ENCODE measurements at places on chromosomes 1 and 21. TPM values are rescaled to one million over a fixed set of nuclear protein-coding genes. Genes with fewer than 3 reads are reported as not detected.

GRCh38 chr21:45018131-45019075, 56.0 kb upstream of the ADARB1 start:
- DNase-seq, result no peak

DNA sequence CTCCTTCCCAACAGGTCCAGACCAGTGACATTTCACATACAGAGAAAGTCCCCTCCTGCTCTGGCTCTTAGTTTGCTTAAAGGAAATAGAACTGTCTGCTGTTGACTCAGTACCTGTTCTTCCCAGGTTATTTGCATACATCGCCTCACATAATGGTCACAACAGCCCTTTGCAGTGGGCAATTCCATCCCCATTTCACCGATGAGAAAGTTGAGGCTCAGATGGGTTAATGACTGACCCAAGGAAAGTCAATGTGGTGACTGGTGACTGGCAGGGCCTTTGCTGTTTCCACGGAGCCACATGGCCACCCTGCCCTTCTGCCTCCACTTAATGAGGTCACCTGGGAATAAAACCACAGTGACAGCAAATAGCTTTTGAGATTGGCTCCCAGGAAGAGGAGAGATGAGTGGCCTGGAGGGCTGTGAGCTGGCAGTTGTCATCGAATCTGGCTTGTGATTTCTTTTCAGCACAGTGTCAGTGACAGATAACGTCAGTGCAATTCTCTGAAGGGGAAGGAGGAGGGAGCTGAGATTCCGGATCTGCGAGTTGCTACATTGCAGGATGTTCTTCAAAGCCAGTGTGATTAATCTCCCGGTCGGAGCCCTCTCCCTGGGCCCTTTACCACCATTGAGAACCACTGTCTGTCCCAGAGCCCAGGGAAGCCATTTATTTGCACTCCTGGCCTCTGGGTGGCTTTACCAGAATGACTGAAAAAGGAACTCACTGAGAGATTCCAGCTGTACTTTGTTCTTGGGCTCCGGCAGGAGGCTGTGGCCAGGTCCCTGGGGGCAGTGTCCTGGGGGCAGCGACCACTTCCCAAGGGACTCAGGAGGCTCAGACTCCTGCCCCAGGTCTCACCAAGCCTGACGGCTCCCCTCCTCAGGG, 117.2 kb downstream of the CNIH3 start:
- DNase-seq, result peak; percentile 50

IL19 gene
- not detected for total RNA-seq

- no peak for DNase-seq
Observed at GRCh38 chr1:1756661-1757421, 21.4 kb downstream of the NADK start.

- no peak for DNase-seq
Observed at GRCh38 chr1:29761159-29761928, 525.0 kb downstream of the PTPRU start.

LRRC39 gene
- 1.8 TPM for total RNA-seq

DNA sequence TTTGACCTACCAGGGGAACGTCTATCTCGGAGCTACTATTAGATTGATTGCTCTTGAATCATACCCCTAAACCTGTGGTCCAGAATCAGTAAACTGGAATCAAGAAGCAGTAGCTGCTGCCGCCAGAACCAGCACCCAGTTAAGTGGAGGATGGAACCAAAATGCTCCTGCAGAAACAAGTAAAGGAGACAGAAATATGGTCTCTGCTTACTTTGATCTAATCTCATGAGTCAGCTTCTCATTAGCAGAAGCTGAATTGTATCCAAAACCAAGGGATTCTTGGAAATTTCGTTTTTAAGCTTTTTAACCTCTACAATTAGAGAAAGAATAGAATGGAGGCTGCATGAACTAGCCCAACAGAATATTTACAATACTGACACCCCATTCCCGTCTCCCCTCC, 42.6 kb upstream of the PIGV start:
- DNase-seq, result no peak

HTR6 gene
- total RNA-seq, result not detected

- DNase-seq, result peak; percentile 88
Observed at GRCh38 chr1:33349778-33350610, 29.1 kb upstream of the A3GALT2 start.

FAM177B gene
- total RNA-seq, result 0.44 TPM

DNA sequence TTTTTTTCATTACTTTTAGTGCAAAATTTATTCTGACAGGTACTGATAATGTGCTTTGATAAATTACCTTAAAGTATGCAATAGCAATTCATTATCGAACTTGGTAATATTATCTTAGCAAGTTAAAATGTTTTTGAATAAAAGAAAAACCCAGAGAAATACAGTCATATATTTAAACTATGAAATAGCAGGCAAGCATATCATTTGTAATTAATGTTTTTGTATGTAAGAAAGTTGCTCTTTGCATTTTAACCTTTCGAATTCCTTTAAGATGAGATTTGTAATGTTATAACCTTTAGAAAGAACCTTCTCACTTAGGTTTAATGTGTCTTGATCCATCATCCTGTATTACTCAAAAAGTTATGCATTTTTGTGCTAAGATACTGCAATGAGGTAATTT, 585.6 kb downstream of the PTBP2 start:
- no peak for DNase-seq

TNFAIP8L2 gene
- total RNA-seq, result 0.34 TPM

PLXNA2 gene
- 51.7 TPM for total RNA-seq

DNA sequence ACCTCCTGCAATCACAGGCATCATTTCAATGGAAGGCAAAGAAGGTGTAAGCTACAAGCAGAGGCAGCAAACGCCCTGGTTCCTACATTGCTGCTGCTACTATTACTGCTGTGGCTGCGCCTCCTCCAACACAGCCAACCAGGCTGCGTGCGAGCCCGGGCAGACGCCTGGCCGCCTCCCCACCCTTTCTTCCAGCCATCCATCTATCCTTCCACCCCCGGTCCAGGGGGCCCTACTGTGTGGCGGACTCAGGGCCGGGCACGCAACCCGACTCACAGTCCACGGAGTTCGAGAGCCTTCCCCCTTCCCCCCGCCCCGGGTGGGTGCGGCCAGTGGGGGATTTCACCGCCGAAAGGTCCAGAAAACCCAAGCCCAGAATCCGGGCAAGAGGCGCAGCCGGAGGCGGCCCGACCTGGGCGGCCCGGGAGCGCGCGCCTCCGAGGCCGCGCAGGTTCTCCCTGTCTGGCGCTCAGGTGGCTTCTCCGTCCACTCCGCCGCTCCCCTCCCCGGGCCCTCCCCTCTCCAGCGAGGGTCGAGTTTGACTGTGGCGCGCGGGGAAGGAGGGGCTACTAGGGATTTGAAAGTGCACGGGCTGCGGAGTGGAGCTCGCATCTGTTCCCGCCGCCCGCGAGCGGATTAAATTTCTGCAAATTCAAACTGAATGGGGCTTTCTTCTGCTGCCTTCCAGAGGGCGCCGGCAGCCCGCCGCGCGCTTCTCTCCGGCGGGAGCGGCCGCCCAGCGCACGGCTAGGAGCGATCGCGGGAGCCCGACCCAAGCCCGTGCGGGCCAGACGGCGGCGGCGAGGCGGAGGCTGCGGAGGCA, at the start of gene HUNK:
Gene HUNK (plus strand): TSS at position 569 of the 823 bp plus-strand sequence. CDS start 655 bp downstream, outside the sequence.
- DNase-seq, result peak; percentile 45

CYP4Z1 gene
- 3.5 TPM for total RNA-seq

CCDC27 gene
- total RNA-seq, result not detected

DNA sequence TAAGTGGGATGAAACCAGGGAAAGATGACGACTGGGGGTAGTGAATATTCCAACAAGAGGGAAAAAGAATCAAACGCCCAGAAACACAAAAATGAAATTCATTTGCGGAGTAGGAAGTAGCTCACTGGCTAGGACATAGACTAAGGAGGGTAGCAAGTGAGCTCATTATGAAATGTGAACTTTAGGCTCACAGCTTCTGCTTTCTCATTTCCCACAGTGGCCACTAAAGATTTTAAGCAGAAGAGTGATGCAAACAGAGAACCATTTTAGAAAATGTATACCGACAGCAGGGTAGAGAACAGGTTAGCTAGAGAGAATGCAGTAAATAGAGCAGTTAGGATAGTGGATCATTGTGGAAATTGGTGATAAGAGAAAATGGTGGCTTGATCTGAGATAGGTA, 3.5 kb downstream of the CD48 start:
- DNase-seq, result no peak

DNA sequence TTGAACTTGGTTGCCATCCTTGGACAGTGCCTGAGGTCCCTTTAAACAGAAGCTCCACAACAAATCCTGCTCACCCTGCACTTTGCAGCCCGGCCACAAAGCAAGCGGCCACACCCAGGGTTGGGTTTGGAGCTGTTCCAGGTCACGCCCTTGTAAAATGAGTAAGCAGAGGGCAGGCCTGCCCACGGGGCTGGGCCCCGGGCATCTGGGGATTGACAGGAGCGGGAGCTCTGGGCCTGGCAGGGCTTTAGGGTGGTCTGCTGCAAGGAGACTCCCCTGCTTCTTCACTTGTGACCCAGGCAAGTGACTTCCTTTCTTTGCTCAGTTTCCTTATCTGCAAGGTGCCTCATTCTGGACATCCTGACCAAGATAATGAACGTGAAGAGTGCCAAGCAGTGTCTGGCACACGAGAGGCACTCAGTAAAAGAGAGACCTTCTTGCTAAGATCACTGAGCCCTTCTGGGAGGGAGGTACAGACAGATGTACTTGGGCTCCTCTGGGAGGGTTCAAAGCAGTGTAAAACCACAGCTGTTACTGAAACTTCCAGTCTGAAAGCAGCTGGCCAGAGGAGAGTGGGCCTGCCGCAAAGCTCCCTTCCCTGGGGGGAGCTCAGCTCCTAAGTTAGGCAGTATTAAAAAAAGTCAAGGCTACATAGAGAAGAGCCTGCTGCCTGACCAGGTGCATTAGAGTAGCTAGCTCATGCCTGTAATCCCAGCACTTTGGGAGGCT, 2.6 kb downstream of the E2F2 start:
- peak; percentile 92 for DNase-seq

GBP7 gene
- total RNA-seq, result not detected

IKBKE gene
- 12.5 TPM for total RNA-seq

NBPF3 gene
- total RNA-seq, result 21.5 TPM

OXCT2 gene
- total RNA-seq, result 1.1 TPM

DISP3 gene
- 0.34 TPM for total RNA-seq

GRCh38 chr1:198829944-198830343, 191.1 kb downstream of the PTPRC start:
- DNase-seq, result no peak

DNA sequence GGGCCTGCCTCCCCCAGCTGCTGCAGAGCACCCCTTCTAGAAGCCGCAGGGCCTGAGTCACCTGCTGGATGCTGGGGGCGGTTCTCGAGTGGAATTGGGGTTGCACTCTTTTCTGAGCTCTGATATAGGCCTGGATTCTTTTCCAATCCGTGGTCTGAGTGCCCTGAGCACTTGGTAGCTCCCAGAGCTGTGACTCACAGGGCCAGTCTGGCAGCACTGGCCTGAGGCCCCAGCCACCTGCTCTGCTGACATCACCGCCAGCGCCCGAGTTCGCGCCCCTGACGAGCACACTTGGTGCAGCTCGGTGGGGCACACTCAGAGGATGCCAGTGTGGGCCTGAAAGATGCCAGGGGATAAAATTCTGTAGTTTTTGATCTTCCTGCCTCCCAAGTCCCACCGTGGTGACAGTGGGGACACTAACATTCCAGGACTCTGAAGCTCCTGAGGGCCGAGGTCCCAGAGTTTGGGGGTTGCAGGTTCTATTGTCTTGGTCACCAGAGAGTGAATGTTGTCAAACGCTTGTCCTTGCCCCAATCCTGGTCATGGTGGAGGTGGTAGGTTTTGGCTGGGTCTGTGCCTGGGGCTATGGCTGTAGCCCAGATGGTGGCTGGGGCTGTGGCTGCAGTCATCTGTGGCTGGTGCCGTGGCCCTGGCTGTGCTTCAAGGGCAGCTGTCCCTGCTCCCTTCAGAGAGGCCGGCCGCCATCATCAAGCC, 74.6 kb downstream of the OBSCN start:
- DNase-seq, result no peak

DNA sequence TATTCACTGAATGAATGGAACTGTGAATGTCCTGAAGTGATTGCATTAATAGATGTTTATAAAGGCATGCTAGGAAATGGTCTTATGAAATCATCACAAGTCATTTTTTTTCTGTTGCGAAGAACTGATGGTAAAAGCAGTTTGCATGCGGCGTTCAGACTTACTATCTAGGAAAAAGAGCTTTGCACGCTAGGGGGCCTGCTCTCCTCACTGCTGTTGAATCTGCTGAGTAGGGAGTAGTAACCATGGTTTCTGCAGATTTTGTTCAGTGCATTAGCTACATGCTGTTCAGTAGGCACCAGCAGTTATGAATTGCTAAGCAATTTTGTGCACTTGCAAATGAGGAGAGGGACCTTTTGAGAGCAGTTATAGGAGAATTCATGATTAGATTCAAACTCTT, 57.9 kb downstream of the CENPF start:
- peak; percentile 47 for DNase-seq

SIKE1 gene
- total RNA-seq, result 40.6 TPM

GRCh38 chr1:183808296-183809027, 3.5 kb downstream of the RGL1 start:
- no peak for DNase-seq

GRCh38 chr21:16241016-16241415, 511.2 kb downstream of the USP25 start:
- no peak for DNase-seq

DNA sequence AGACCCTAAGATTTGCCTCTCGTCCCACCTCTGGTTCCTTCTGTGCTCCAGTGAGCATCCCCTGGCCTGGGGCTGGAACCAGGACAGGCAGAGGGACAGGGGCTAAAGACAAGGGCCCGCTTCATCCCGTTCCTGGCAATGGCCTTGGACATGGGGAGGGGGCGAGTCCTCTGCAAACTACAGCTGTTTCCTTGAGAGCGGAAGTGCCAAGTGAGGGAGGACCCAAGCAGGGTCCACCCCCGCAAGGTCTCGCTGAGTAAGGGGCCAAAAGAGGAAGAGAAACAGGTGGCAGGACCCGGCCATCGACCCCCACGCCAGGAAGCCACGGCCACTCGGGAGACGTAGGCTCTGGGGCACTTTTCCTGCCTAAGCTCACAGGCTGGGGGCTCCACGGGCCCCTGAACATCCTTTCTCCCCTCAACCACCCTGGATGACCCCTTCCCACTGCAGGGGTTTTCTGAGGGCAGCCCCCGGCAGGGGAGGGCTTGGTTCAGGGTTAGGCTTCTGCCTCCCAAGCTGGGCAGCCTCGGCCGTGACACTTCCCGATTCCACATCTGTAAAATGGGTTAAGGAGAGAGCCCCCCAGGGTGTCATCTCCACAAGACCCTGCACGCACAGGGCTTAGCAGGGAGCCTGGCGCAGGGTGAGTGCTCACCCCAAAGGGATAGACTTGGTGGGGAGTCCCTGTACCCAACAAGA, 17.9 kb upstream of the PLEKHG5 start:
- DNase-seq, result no peak
